H4 (cell line): ENCODE measurements at places on chromosomes 7 and 10.

DNA sequence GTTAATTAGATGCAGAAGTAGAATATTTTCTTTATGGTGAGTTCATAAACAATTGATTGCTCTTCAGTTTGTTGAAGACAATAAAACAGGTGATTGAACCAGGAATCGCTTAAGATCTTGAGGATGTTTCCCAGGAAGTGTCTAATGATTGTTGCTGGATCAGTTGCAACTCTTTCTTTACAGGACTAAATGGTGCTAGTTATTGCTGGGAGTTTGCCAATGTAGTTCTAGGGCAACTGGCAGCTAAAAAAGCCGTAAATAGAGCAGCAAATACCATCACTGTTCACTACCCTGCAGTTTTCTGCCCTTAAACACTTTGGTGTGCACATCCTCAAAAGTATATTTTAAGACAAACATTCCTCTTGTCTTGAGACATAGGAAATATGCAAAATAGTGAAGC, 119.2 kb upstream of the ANK3 start:
- no peak for DNase-seq

DNA sequence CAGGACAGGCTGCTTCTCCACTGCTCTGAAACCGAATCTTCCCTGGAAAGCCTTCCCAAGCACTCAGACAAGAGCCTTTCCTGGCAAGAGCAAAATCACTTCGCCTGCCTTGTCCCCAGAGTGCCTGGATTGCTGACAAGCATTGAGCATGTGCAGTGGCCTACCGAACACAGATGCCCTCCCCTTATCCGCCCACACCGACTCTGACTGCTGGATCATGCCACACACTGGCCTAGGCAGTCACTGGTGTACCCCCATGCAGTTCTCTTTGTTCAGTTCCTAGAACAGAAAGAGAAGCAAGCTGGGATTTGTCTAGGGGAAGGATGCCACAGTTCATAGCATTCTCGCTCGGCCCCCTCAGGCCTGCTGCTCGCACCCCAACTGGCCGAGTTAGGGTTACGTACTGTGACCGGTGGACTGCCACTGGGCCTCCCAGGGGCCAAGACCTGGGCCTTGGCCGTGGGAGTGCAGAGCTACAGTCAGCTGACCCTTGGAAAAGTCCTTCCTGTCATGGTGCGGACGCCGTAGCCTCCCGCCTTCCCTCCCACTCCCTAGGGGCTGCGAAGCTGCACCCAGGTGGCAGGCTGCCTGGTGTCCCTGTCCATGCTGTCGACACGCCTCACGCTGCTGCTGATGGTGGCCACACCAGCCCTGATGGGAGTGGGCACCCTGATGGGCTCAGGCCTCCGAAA, 6.9 kb downstream of the ABCB8 start:
- DNase-seq, result no peak

- DNase-seq, result peak; percentile 62
Measured at GRCh38 chr10:27383595-27384542, 120.2 kb upstream of the RAB18 start.

DNA sequence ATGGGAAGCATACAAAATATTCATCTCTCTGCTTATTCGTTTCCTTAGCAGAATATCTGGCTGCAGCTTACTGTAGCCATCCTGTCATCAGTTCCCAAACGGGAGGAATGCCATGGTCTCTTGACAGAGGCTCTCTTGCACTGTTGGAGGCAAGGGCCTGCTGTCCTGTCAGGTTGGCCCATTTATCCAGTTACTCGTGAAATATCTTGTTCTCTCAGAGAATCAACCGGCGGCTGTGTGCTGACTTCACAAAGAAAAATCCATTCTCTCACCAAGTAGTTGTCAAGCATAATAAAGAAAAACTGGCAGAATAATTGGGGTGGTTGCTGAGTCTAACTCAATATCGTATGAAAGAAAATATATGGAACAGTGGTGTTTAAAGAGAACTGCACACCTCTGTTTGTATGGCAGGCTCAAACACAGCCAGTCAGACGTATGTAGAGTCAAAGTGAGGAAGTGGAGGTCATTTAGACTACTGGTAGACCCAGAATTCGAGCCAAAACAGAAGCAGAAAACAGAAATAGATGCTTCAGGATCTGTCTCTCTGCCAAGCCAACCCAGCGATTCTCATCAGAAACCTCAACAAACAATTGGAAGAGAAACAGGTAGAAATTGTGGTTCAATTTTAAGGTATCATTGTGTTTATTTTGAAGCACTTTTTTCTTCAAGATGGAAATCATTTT, 349.2 kb upstream of the PRKCQ start:
- DNase-seq, result no peak

DNA sequence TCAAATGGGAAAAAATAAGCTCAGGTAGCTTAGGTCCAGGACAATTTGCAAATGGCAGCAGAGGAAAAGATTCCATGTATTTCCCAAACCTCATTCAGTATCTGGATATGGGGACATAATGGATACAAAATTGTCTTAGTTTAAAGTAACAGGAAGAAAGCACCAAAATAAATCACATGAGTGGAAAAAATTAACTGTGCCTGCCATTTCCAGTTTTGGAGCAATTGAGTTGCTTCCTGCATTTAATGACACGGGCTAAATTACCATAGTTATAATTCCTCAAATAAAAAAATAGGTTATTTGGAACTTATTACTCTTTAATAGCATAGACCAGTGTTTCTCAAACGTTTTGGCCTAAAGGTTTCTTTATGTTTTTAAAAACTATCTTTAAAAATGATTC, 6.3 kb upstream of the STAMBPL1 start:
- no peak for DNase-seq

GRCh38 chr10:23370106-23370505, 25.5 kb upstream of the C10orf67 start:
- peak; percentile 4 for DNase-seq

DNA sequence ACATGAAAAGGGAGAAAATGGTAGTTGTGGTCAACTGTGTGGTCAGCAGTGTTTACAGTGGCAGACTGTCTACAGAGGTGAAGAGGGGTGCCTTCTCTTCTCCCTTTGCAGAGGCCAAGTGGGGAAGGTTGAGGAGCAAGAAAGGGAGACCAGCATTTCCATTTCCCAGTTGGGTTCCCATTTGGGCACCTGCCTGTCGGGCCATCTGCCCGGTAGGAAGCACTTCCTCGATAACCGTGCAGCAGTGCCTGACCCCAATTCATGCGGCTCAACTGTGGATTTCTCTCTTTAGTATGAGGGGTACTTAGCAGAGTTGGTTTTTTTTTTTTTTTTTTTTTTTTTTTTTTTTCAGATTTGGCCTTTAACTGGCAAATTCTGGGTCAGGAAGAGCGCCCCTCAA, 127.0 kb downstream of the CCDC3 start:
- no peak for DNase-seq

DNA sequence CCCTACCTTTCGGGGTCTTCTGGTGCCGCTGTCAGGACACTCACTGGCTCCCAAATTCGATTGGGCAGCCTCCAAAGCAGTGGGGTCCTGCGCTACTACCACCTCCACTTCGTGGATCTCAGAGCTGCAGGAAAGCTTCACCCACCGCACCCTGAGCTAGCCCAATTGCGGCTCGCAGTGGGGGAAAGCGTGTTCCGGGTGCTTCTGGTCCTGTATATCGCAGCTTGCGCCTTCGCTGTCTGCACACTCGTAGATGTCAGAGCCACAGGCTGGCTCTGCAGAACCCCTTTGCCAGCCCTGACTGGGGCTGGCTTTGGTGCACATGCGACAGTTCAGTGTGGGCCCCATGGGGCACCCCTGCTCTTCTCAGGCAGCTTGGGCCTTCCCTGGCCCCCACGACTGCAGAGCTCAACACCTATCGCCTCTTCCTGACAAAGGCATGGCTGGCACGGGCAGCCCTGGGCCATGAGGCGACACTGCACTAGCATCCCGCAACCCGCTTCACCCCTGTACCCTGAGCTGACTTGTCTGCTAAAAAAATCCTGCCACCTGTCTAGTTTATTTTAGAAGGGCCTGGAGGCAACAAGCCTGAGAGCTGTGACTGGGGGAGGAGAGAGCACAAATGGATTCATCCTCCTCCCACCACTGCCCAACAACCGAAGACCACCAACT, 78.7 kb upstream of the ABI1 start:
- no peak for DNase-seq

DNA sequence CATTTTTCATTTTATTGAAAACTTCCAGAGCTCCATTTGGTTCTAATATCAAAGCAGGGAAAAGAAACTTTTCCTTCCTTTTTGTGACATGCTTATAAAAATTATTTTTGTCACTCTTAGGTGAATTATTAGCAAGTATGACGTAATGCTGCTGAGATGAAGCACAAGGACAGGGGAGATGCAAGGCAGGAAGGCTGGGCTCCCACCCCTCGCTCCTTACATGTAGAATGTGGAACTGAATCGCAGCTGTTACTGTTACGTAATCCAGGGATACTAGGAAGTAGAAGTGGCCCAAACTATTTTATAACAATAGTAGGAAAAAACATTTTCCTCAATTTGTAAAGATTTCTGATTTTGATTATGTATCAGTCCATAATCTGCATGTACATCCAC, 17.1 kb upstream of the GTPBP4 start:
- DNase-seq, result no peak

DNA sequence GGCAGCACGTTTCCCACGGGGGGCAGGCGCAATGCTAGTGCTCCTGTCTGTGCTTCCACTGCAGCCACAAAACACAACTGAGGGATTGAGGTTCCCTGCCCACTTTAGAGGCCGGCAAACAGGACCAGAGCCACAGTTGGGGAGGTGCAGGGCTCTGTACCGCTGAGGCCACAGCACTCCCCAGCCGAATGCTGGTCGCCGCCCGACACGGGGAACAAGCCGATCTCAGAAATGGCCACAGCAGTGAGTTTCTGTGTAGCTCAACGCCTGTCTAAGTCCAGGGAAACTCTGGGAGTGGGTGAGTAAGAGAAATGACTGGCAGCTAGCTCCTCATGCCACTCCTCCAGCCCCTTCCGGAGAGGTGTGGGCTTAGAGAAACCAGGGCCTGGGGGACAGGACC, 194.0 kb upstream of the VWC2 start:
- DNase-seq, result no peak

DNA sequence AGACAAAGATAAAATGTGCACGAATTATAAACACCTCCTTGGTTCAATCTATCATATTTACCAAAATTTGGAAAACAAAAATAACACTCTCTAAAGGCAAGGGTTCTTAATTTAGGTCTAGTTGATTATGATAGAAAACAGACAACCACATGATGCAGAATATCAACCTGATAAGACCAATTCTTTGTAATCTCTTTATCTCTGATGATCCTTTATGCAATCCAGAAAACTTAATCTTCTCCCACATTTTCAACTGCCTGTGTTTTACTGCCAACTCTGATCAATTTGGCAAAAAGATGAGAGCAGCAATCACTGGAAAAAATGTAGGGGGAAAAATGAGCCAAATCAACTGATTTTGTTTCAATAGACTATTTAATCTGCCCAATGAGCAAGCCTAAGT, 148.5 kb downstream of the LRRN3 start:
- DNase-seq, result no peak

DNA sequence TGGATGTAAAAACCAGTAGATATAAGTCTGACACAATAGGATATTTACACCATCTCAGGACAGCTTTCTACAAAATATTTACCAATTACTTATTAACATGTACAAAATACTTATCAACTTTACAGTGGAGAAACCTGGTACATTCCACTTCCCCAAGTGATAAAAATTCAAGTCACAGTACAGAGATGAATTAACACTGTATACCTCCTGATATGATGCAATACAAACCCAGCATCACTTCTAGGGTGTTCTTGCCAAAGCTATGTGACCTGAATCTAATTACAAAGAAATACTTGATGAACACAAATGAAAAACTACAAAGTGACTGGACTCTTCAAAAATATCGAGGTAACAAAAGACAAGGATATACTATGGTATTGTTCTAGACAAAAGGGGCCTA, 156.4 kb upstream of the FGFR2 start:
- no peak for DNase-seq

DNA sequence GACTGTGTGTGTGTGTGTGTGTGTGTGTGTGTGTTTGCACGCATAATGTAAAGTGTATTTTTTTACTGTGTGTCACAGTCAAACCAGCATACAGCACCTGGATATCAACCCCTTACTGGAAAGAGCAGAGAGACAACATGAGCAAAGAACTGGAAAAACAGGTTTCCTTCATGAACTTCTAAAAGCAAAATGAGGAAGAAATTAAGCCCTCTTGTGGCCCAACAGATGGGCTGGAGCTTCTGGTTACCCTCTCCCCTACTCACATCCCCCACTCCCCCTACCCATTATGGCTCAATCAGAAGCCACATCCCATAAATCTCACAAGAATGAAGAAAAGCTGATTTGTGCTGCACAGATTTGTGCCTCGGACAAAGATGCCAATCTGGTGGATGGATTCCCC, 36.2 kb downstream of the PDE1C start:
- no peak for DNase-seq

- no peak for DNase-seq
Measured at GRCh38 chr7:42662862-42663261, 249.0 kb downstream of the C7orf25 start.

DNA sequence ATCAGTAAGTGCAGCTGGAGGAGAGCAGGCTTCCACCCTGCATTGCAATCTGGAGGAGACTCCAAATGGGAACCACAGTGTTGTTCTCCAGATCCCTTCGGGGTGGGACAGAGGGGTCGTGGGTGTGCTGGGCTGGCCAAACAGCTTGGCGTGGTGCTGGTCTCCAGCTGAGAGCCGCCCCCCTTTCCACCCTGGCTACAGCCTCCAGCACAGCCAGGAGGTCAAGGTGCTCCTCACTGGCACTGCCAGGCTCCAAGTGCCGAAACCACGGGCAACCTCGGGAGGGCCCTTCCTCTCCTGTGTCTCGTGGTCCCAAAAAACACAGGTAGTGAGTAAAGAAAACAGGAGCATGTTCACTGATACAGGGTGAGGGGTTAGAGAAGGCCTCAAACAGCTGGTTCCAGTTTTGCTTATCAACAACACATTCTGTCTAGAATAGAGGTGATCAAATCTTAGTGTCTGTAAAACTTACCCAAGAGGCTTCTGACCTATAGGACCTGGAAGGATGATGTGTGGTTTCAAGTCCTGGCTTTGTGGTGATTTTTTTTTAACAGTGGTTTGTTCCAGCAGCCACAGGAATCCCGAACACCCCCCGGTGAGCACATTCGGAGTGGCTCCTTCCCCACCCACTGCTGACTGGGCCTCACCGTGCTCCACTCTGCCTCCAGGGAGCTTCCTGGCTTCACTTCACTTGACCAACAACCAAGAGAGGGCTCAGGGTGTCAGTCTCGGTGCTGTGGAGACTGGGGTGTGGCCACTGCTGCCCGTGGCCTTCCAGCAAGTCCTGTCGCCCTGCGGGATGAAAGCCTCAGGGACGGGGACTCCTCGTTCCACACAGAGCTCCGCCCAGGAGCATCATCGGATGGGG, 31.2 kb upstream of the EN2 start:
- peak; percentile 39 for DNase-seq

DNA sequence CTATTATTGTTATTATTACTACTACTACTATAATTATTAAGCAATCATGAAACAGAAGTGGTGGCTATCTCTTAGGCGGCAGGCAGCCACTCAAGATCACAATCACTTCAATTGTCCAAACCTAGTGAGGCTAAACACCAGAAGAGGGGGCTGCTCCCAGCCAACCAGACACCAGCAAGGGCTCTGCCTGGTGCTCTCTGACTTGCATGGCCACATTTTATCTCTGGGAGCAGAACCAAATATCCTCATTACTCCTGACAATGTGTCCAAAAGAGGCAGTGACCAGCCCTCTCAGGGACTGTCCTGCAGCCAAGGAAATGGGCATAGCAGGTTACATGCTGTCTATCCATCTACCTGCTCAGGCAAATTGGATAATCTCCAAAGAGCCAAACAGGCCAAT, 187.4 kb upstream of the PDE1C start:
- DNase-seq, result no peak

- no peak for DNase-seq
Measured at GRCh38 chr7:81187753-81188152, 268.9 kb upstream of the SEMA3C start.

GRCh38 chr10:104680467-104681401, 39.6 kb downstream of the SORCS3 start:
- DNase-seq, result no peak
